ENCODE measurements at places on chromosomes 7 and 10. TPM values are rescaled to one million over a fixed set of nuclear protein-coding genes. Genes with fewer than 3 reads are reported as not detected.
A peak's percentile ranks its signal among the peaks of the same experiment; 100 is the strongest.

GRCh38 chr10:78929541-78929940 lies 139.2 kb upstream of the ZMIZ1 start:
- DNase-seq, result no peak

DNA sequence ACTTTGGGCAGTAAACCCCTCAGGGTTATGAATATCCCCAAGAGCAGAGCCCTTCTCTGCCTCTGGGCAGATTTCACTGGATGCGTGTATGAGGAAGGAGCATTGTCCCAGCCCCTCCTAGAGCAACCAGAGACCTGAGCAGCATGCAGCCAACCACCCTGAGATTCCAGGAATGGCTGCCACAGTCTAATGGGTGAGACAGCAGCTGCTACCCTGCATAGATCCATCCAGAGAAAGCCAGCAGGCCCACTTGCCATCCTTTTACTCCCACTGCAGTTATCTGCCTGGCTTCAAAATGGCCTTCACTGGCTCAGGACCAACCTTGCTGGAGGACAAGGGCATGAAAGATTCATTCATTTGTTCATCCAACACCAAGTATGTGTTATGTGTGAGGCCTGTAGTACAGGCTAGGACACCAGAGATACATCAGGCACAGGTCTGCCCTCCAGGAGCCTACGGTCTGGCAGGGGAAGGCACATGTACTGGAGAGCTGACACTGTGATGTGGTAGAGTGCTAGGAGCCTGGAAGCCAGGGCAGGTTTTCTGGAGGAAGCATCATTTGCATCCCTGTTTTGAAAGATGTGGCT lies 26.2 kb upstream of the C10orf105 start:
- DNase-seq, result no peak

- no peak for DNase-seq
Observed at GRCh38 chr7:140042386-140042670, 20.4 kb downstream of the PARP12 start.

DNA sequence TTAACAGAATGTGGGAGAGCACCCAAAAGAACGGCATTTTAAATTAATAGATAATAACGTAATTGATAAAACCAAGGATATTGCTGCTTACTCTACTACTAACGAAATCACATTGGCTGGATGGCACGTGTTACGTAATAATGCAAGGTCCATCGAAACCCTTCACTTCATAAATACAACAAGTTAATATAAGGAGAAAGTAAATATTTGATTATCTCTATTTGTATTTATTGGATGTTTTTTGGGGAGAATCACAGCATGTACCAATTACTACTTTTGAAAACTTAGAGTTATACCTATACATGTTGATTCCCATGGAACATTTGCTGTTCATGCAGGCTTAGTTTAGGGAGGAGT lies 1.6 kb downstream of the PRKG1 start:
- DNase-seq, result no peak

DNA sequence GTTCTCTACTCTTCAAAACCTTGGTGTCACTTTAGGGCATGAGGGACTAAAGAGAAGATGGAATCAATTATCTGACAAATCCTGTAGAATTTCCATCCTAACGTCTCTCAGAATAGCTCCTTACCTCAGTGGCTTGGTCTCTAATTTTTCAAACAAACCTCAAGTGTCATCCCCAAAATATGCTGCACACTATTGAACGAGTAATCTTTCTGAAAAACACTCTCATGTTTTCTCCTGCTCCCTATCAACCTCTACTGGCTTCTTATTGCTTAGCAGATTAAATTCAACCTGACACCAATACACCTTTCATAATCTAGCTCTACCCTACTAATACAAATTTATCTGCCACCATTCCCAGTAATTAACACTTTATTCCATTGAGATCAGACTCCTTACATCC lies 8.5 kb downstream of the CNOT4 start:
- DNase-seq, result no peak

- DNase-seq, result no peak
Observed at GRCh38 chr7:120931243-120931642, 19.3 kb upstream of the ING3 start.

DNA sequence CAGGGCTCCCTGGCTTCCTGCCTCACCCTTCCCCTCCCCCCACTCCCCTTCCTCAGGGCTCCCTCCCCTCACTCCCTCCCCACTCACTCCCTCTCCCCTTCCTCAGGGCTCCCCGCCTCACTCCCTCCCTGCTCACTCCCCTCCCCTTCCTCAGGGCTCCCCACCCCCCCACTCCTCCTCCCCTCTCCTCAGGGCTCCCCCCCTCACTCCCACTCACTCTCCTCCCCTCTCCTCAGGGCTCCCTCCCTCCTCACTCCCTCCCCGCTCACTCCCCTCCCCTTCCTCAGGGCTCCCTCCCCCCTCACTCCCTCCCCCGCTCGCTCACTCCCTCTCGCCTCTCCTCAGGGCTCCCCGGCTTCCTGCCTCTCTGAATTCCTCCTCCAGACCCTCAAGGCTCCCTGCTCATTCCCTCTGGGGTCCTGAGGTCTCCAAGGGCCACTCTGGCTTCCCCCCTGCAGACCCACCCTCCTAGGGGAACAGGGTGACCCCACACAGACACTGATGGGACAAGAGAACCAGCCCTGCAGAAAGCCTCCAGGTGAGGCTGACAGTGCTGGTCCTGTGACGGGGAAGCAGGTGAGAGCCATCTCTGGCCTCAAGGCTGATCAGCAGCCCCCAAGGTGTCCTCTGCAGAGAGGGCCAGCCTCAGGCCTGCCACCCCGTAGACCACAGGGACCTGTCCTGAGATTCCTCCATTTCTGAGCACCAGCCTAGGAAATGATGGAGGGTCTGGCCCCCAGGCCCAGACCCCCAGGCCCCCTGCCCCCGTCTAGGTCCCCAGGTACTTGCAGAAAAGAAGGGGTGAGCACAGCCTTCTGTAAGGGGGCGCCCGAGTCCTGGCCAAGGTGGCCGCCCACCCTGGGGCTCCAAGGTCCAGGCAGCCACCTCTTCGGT lies 47.2 kb downstream of the PWWP2B start:
- peak; percentile 34 for DNase-seq

DNA sequence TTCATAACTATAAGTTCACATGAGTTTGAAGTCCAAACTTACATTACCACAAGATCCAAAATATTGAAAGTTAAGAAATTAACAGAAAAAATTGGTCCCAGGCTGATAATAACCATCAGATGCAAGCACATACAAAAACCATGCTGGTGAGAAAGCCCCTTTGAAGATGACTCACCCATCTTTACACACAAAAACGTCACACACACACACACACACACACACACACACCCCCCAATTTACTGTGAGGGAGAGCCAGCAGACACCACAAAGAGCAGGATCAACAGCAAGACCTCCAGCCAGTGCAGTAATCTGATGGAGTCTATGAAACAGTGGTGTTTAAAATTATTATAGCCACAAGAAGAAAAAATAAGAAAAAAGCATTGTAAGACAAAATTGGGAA lies 50.1 kb upstream of the DRGX start:
- no peak for DNase-seq

GRCh38 chr7:98399890-98400541 lies 874 bp downstream of the BAIAP2L1 start:
- no peak for DNase-seq

DNA sequence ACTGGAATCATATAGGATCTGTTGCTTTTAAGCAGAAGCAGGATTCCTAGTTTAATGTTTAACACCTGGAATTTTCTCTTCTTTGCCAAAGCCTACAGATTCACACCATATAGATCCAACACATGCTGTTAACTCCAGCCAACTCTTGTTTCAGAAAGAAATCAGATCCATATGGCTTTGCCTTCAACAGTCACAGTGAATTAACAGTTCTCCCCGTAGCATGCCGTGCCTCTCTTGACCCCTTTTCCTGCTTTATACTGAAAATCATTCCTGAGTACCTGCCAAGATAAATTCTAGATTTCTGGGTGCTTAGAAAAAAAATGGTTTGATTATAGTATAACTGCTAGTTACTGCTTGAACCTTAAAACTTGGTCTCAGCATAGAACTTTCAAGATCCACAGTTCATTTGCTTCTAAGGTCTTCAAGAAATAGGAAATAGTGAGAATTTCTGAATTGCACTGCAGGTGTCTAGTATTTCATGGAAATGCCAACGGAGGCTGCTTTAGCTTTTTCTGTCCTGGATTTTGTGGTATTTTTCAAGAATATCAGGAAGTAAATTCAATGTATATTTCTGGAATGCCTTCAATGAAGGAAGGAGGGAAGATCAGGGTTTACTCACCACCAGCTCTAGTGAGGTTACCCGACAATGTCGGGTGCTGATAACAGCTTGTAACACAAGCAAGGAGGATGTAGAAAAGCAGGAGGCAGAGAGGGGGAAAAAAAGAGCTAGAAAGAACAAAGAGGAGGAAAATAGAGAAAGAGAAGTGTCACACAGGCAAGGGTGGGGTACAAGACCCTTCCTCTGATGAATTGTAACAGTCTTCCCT lies 6.6 kb downstream of the AASS start:
- DNase-seq, result no peak

DNA sequence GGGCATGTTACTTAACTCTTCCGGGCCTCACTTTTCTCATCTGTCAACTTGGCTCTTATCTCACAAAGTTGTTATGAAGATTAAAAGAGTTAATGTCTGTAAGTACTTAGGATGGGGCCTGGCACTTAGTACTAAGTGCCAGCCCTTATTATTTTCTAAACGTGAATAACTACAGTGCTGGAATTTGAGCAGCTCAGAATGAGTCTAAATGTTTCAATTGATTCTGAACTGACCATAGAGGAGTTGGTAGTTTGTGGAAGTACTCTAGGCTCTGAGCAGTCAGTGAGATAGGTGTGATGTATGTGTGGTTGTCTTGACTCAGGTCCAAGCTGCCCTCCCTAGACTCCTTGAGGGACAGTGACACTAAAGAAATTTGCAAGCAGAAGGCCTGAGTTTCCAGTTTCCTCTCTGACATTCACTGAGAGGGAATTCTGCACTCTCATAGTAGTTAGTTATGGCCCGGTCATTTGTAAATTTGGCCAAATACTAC lies 18.5 kb upstream of the JAZF1 start:
- DNase-seq, result no peak

GRCh38 chr10:93819520-93819919 lies 61.8 kb downstream of the LGI1 start:
- no peak for DNase-seq

GRCh38 chr7:43247757-43248156 lies 135.3 kb downstream of the HECW1 start:
- DNase-seq, result no peak

DNA sequence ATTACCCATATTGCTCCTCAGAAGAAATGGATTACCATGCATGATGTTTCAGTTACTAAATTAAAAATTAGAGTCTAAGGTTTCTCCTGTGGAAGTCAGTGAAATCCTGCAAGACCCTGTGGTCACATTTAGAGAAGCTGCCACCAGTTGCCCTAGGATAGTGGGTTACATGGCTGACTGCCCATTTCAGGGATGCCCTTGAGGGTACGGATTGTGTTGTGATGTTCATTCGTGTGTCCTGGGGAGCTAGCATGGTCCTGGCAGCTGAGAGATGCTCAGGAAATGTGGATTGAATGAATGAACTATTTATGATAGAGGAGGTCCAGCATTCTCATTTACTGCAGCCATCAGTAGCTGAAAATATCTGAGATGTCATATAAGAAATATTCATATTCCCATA lies 55.1 kb downstream of the TMEM178B start:
- no peak for DNase-seq

DNA sequence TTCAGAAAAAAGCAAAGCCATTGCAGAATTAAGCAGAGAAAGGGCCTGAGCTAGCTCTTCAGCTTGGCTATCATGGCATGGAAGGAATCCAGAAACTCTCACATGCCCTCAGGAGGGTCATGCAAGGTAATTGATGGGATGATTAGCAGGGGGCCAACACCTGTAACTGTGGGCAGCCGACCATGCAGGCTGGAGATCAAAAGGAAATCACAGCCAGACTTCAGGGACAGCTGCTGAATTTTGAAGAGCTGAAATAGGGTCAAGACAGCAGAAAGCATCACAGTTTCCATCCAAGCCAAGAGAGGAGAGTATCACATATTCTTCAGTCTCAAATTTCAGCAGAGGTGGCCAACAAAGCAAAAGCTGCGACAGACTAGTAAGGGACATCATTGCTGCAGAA lies 239.6 kb upstream of the STEAP1 start:
- DNase-seq, result no peak

DNA sequence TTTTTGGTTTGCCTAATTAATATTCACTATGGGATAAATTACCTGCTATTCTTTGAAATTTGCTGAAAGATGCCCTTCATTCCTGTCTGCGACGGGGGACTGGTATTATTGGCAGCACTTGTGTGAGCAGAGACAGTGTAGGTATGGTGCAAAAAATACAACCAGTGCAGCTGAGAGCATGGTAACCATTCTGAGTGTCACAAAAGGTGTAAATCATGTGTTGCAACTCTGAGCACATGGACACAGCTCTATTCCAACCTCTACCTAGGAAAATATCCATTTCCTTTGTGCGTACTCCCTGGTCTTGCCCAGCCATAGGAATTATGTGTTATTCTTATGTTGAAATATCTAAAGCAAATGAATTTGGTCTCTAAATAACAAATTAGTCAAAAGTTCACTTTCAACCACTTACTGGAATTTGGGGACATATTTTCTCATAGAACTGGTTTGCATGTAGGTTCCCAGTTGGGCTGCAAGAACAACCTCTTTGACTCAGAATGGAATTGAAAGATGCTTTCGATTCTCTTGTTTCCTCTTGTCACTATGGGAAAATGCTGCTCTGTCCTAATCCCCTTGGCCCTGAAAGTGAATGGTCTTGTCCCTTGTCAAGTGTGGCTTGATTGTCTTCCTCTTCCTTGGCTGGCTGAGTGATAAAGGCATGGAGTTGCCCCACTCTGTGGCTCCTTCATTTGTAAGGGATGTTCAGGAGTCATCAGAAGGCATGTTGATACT lies 57.0 kb downstream of the CELF2 start:
- no peak for DNase-seq

DNA sequence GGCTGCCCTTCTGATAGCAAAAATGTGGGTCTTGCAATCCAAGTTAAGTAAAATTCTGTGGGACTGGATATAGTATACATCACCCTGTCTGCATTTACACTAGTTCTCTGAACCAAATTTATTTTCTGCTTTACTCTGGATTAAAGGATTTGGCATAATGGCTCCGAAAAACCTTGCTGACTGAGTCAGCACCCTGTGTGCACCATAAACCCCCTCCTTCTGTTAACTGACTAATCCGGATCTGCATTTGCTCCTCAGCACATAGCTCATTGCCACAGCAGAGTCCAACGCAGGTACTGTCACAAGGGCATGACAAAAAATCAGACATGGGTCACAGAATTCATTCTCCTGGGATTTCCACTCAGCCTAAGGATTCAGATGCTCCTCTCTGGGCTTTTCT lies 1.3 kb downstream of the OR2A5 start:
- DNase-seq, result no peak

DNA sequence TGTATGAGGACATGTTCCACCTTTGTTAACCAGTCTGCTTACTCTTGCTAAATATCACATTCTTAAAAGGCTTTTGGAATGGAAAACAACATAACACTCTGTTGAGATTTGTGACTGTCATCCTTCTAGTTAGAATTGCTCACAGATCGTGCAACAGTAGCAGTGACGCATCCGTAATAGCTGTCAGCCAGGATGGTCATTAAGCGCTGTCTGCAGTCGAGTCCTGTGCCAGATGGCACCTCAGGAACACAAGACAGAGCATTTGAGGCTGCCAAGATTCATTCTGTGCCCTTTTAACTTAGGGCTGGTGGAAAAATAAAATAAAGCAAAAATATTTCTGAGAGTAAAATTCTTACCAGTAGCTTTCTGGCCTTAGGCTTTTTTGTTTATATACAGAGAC lies 348.6 kb downstream of the ANKRD7 start:
- peak; percentile 2 for DNase-seq

Gene MMD2
- not detected for total RNA-seq

Gene FEZF1
- total RNA-seq, result 0.17 TPM

Gene ZNF518A
- 13.4 TPM for total RNA-seq

Gene TRPV5
- not detected for total RNA-seq

Gene SKIDA1
- 1.3 TPM for total RNA-seq

Gene SLC35G1
- total RNA-seq, result 21.9 TPM

Gene PPP1R3C
- 160 TPM for total RNA-seq

Gene LRIT1
- total RNA-seq, result not detected

Gene BLNK
- total RNA-seq, result not detected

Data from NCI-H460 (cell line).